ENCODE measurements at places on chromosomes 2 and 18.

DNA sequence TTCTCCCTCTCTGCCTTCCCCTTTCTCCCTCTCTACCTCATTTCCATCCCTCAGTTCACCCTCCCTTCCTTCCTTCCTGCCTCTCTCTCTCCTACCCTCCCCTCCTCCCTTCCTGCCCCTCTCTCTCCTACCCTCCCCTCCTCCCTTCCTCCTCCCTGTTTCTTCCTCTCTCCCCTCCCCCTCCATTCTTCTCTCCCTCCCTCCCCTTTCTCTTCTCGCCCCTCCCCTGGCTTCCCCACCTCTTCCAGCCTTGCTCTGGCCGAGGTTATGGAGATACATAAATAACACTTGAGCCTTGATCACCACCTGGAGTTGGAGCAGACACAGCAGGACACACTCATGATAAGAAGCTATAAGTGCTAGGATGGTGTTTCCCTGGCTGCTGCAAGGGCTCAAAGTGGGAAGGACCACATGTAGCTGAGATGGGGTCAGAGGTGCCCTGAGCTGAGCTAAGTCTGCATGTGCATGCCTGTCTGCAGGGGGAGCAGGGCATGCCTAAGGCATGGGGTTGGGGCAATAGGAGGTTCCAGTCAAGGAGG, 326.1 kb upstream of the HS6ST1 start:
- DNase-seq = no peak

DNA sequence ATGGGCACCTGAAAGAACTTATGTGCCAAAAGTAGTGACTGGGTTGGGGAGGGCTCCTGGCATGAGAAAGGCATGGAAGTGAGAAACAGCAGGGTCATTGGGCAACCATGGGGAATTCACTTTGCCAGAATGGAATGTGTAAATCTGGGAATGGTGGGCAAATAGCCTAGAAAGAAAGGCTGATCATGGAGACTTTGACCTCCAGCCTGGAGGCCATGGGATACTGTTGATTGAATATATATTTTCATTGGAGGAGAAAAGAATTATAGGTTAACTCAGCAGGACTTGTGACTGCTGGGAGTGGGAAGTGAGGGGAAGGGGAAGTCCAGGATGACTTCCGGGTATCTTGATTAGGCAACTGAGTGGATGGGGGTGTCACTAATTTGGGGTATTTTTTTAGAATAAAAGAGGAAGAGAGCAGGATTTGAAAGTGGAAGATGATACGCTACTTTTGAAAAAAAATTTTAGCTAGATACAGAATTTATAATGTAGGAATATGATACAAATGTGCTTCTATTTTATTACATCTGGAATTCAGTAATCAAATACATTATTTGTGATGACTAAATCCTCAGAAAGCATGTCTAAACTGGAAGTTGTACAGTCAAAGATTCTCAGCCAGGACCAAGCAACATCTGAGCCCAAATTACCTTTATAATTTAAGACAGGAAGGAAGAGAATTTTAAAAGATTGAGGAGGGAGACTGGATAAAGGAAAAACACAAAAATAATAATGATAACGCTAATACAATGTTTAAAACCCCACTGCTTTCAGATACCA, 116.2 kb downstream of the GATA6 start:
- peak; percentile 83 for DNase-seq

GRCh38 chr2:133608291-133608690, 40.0 kb upstream of the NCKAP5 start:
- DNase-seq = no peak

DNA sequence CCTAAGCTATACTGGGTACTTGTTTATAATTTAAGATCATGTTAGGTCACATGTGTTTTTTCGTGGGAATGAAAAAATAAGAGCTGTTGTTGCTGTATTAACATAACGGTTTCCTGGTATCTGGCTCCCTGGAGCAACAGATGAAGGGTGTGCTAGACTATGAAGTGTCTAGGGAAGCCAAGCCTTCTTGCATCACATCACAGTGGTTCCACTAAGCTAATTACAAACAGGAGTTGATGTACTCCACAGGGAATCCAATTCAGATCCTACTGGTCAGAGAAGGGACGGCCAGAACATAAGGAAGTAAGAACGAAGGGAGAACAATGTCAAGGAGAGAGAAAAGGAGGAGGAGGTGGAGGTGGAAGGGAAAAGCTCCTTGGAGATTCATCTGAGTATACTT, 193.0 kb upstream of the CYP26B1 start:
- no peak for DNase-seq

DNA sequence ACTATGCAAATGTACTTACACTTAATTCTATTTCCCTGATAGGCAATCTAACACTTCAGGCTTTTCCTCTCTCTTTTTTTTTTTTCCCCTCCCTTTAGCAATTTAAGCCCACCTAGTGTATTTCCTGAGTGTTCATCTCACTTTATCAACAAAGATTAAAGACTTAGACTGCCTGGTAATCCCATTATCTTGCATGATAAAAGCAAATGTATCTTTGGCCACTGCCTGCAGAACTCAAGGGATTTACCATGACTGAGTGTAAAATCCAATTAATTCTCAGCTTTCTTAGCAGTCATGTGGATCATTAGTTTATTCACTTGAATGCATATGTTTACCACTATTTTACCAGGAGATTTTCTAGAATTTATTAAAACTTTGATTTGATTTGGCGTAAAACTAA, 1102.2 kb upstream of the GYPC start:
- DNase-seq = no peak

DNA sequence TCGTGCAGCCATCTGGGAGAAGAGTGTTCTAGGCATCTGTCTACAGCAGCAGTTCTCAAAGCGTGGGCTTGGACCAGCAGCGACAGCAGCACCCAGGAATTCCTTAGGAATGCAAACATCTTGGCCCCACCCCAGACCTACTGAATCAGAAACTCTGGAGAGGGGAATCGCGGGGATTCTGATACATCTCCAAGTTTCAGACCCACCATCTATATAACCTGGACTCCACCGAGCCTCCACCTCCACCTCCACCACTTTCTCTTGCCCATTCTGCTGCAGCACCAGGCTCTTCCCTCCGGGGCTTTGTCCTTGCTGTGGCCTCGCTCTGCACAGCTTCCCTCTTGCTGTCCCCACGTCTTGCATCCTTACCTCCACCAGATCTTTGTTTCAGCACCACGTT, 256.4 kb downstream of the BCL2 start:
- DNase-seq = no peak

DNA sequence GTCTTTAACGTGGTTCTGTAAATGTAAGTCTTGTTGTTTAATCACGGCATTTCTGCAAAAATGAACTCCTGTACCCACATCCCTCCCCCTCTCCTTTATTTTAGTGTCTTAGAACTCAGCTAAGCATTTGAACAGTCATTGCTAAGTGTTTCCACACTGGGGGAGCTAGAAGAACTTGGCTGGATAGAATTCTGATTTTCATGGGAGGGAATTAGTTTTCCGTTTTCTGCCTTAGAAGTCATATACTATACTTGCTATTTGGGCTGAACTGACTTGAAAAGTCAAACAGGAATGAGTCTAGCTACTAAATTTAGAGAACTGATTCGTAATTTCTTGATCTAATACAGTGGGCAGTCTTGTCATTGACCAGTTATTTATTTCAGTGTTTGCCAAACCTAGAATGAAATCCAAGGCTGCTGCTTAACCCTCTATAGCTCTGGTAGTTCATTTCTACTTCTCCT, 61.1 kb downstream of the FMNL2 start:
- no peak for DNase-seq

DNA sequence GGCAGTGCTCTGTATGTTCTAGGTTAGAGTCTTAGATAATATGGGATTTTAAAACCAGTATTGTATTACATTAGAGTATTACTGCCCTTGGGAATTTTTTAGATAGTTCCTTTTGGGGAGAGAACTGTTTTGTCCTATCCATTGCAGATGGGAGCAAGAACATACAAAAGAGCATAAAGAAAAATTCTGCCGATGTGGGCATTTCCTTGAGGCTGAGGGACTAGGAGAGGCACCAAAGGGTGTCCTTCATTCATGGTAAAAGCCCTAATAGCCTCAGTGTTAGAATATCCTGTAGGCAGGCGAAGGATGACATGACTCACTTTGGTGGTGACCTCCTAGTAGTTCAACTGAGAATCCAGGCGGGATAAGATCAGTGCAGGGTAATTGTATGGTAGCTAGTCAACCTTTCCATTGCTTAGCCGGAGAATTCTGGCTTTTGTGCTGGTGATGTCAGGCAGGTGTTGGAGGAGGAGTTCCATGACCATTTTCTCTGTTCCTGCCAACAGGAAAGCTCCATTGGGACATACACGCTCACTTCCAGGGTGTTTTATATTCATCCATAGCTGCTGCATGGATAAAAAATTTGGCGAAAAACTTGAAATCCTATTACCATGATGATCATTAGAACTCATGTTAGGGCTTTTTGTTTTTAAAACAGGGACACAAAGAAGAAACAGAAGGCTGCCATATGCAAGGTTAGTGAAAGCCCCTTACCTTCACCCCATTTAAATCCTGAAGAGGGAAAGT, 28.1 kb downstream of the EPAS1 start:
- DNase-seq = no peak

GRCh38 chr2:61537277-61537949, 743 bp downstream of the XPO1 start:
- peak; percentile 26 for DNase-seq

DNA sequence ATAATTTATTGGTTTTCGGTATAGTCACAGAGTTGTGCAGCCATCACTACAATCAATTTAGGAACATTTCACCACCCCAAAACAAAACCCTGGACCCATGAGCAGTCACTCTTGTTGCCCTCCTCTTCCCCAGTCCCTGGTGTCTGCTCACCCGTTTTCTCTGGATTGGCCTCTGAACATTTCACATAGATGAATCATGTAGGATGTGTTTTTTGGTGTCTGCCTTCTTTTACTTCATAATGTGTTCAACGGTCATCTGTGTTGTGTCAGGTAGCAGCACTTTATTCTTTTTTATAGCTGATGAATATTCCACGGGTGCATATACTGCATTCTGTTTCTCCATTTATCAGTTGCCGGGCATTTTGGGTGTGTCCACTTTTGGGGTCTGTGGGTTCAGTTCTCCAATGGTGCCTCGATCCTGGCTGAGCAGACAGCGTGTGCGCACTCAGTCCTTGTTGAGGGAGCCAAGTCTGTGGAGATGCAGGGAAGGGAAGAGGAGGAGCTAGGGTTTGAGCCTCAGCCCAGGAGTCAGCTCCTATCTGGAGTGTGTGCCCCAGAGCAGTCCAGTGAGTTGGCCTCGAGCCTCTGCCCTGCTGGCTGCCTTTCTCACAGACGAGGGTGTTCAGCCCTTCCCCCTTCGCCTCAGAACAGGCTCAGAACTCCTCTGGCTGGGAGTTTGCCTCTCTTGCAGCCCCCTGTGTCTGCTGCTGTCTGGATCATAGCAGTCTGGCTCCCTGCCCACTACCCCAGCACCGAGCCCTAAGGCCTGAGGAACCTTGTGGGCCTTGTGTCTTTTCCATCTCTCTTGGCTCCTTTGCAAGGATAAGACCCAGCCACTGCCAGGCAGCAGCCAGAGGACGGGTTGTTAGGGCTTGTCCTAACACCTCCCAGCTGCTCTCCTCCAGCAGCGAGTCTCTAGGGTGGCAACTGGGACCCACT, 18.0 kb downstream of the C2orf74 start:
- DNase-seq = no peak

DNA sequence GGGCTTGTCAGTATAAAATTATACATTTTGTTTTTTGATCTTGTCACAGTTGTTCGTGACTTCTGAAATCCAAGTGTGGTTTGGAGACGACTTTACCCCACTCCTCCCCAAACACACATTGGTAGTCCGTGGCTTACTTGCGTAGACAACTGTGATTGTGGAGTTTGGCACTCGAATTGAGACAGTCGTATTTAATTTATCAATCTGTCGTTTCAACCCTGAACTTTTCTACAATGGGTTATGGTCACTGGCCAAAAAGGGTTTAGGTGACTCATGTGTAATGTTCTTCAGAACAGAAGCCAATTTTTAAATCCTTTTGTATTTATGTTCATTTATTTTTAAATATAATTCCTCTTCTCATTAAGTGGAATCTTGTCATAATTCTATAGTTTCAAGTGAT, 129.9 kb downstream of the SPTBN1 start:
- DNase-seq = no peak

DNA sequence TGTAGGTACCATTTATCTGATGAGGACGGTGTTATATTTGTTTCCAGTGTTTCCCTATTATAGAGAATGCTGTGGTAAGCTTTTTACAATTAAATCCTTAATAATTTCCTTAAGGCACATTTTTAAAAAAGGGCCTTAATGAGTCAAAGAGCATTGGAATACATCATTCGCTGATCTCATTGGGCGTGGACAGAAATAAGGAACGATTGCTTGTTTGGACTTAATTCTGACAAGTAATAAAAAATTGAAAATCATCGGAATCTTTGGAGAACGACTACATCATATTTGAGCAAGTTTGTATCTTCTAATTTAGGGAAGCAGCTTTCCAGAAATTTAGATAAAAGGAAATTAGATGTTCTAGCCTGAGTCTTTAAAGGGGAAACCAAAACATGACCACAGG, 11.3 kb downstream of the AGPS start:
- DNase-seq = peak; percentile 29

DNA sequence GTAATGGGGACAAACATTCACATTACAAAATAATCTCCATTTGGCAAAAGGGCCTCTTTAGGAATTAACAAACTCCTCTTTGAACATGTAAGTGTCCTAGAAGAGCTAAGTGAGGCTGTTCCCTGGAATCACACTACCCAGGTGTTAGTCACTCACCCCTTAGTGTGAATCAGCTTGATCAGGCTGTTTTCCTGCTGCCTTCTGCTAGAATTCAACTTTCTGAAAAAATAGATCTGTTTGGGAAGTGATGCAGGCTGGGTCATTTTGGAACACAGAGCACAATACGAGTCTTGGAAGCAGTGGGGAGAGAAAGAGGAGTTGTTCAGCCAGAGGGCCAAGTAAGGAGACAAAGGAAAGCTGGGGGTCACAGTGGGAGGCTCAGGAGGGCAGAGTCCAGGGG, 40.0 kb downstream of the TTC32 start:
- no peak for DNase-seq

DNA sequence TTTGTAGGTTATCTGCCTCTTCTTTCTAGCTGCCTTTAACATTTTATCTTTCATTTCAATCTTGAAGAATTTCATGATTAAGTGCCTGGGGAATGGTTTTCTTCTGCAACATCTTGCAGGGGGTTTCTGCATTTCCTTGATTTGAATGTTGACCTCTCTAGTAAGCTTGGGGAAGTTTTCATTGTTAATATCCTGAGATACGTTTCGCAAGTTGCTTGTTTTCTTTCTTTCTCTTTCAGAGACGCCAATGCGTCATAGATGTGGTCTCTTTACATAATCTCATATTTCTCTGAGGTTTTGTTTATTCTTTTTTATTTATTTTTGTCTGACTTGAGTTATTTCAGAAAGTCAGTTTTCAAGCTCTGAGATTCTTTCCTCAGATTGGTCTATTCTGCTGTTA, 225.7 kb downstream of the XIRP2 start:
- DNase-seq = peak; percentile 37

DNA sequence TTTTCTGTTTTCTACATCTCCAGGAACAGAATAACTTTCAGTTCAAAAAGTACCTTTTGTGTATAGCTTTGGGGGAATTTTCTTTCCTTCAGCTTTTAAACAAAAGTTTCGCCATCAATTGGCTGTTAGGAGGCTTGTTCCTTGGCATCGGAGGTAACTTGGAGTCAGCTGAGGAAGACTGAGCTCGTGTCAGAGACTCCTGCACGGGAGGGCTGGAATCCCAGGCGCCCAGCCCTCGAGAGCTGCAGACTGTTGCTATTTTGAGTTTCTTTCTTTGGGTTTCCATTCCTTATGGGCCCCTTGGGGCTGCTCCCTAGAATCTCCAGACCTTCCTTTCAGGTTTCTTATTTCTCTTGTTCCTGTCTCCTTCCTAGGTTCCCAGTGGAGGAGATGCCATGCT, 8.1 kb downstream of the EMILIN2 start:
- DNase-seq = no peak

GRCh38 chr2:113229795-113230194, 48.9 kb downstream of the PAX8 start:
- no peak for DNase-seq

All from inflammatory macrophage treated with lipopolysaccharide for 4 hours (primary cell).